Fibroblast of lung (primary cell): ENCODE measurements at places on chromosomes 2 and 18. TPM values are rescaled to one million over a fixed set of nuclear protein-coding genes. Genes with fewer than 3 reads are reported as not detected.

The CD8B gene
- total RNA-seq = not detected in 2 replicates

The CCDC68 gene
- total RNA-seq = 5.1 and 8.3 TPM in 2 replicates

The DYNC2LI1 gene
- total RNA-seq = 24.4 and 28.0 TPM in 2 replicates

The HOXD13 gene
- not detected in 2 replicates for total RNA-seq

The HRH4 gene
- total RNA-seq = under 0.01 TPM in 2 replicates

The NEU2 gene
- total RNA-seq = not detected in 2 replicates

The PPIG gene
- 28.8 and 31.7 TPM in 2 replicates for total RNA-seq

The VIL1 gene
- total RNA-seq = not detected in 2 replicates

The MYCN gene
- not detected in 2 replicates for total RNA-seq

The CCDC150 gene
- total RNA-seq = 3.9 and 5.1 TPM in 2 replicates

The CDH2 gene
- 2.0 and 8.7 TPM in 2 replicates for total RNA-seq
